COR-L47 (cell line): ENCODE measurements at places on chromosomes 12 and 14.

- no peak for DNase-seq
Measured at GRCh38 chr14:32460267-32460666, 131.2 kb downstream of the AKAP6 start.

- no peak for DNase-seq
Measured at GRCh38 chr14:91893669-91894068, 26.3 kb upstream of the TC2N start.

- no peak for DNase-seq
Measured at GRCh38 chr12:98748463-98748862, 103.4 kb downstream of the APAF1 start.

DNA sequence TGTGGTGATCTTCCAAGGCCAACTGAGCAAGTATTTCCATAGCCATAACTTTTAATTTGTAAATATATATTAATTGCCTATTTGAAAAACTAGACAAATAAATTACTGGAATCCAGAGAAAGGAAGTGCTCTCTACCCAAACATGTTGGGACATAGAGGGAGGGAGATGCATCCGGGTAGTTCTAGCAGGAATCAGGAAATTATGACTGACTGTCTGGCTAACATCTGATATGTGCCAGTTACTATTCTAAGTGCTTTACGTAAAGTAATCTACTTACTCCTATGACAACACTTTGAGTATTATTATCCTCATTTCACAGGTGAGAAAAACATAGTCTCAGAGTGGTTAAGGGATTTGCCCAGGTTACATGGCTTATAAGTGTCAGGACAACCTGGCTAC is 147.7 kb upstream of the VASH1 start:
- DNase-seq: no peak

DNA sequence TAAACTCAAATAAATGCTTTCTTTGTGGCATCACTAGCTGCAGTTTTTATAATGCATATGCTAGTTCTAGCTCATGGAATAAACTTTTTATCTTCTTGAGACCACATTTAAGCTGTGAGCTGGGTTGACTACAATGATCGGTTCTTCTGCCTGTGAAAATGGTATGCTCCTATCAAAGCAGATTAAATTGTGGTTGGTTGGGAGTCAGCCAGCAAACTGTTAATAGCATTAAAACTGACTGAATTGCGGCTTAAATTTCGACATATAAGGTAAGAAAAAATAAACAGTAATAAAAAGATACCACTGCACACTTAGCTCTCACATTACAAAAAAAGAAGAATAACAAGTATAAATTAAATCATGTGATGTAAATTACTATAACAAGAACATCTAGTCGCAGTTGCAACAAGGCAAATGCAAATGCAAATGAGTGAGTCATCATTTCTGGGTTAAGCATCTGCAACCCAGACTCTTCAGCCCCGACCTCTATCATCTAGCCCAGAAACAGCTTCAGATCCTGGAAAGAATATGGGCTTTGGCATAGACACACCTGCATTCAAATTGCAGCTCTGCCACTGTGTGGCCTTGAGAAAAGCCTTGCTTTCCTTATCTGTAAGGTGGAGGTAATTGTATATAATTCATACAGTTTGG is 19.8 kb upstream of the DHRS7 start:
- no peak for DNase-seq
